ENCODE measurements at places on chromosomes 1 and 21.
A peak's percentile ranks its signal among the peaks of the same experiment; 100 is the strongest.

- DNase-seq, result no peak
Observed at GRCh38 chr1:85584264-85584781, 3.8 kb downstream of the CCN1 start.

GRCh38 chr1:26831546-26832248 lies 5.2 kb downstream of the ZDHHC18 start:
- DNase-seq, result no peak

- no peak for DNase-seq
Observed at GRCh38 chr1:119159111-119159510, 18.7 kb upstream of the WARS2 start.

DNA sequence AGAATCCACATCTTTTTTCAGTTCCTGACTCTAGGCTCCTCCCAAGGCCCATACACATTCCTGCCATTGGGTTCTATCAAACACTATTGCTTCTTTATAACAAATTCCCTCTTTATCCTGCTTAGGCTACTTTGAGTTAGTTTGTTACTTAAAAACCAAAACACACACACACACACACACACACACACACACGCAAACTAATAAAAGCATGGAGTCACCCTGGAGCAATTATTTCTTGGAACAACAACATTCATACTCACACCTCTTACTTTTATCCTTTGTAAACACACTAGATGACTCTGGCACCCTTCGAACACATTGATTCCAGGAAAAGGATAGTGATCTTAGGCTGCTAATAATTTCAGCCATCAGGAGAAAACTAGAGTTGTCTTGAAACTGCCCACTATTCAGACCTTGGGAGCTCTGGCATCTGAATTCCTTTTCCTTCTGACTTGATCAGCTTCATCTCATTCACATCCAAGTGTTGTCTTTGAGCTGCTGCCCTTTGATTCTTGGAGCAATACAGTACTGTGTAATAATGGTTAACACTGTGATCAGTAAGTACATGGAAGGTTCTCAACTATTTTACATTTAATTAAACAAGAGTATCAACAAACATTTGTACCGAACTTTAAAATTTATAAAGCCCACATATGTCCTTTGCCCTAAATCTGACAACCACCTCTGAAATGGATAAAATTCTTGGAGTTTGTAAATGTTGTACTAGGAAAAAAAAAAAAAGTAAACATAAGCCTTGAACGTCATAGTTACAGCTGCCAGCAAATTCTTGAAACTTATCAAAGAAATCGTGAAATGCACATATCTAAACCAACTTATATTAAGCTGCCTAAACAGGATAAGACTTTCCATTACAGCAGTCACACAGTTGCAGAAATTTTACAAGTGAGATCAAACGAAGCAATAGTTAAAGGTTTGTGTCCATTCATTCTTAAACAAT lies 2.8 kb upstream of the SEC22B start:
- DNase-seq, result no peak

DNA sequence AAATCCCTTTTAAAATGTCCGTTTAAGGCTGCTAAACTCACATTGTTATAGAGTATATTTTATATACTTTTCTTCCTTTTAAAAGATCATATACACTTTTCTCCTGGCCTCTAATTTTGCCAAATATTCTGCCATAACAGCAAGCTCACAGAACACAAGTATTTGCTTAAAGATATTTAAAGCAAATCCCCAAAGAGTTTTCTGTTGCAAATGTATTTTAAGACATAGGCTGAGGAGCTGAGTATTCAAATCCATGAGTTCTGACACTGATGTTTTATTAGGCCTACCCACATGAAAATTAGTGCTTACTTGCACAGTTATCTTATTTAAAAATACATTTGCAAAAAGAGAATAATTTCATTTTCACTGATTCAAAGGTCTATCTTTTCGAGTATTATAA lies 1.7 kb upstream of the PTPRC start:
- no peak for DNase-seq

- DNase-seq, result no peak
Observed at GRCh38 chr21:44067011-44067839, 40.0 kb upstream of the PWP2 start.

DNA sequence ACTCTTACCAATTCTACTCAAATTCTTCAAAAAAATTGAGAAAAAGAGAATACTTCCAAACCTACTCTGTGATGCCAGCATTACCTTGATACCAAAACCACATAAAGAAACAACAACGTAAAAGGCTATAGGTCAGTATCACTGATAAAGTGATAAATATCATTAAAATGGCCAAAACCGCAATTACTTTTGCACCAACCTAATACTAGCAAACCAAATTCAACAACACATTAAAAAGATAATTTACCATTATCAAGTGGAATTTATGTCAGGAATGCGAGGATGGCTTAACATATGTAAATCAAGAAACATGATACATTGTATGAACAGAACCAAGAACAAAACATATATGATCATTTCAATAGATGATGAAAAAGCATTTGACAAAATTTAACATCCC lies 7.0 kb downstream of the SPAG17 start:
- DNase-seq, result no peak

DNA sequence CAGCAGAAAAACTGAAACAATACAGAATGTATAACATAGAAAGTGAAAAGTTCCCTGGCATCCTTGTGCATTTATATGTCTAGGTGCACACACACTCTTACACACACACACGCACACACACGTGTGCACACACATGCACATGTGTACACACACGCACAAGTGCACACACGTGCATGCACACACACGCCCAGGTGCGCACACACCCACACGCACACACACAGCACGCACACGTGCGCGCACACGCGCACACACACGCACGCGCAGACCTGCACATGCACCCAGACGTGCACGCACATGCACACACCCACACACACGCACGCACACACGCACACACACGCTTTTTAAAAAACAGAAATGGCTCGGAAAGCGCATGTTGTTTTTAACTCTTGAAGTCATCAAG lies 86.5 kb downstream of the NUF2 start:
- DNase-seq, result no peak

DNA sequence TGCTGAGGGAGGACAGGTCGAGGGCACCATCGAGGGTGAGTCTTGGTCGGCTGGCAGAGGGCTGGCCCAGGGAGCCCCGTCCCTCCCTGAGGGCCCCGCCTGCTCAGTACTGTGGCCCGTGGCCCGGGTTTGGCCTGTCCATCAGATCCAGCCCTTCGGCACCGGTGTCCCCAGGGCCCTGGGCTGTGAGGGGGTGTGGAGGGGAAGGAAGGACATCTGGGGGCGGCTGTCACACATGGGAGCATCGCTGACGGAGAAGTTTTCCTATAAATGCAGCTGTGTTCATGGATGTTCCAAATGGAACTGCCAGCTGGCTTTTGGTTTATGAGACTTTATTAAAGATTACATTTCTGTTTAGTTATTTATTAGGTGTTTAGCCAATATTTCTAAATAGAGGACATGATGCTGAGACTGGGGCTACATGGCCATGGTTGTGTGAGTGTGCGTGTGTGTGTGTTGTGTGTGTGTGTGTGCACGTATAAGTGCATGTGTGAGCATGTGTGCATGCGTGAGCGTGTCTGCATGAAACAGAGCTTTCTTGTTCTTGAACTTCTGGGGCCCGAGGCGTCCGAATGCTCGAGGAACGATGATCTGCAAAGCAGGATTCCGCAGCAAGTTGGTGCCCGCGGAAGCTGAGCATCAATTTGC lies 54.3 kb downstream of the SLX9 start:
- DNase-seq, result no peak

- DNase-seq, result no peak
Observed at GRCh38 chr21:25296252-25296651, 311.0 kb downstream of the MRPL39 start.

- DNase-seq, result no peak
Observed at GRCh38 chr1:31036749-31037500, 28.6 kb downstream of the PUM1 start.

DNA sequence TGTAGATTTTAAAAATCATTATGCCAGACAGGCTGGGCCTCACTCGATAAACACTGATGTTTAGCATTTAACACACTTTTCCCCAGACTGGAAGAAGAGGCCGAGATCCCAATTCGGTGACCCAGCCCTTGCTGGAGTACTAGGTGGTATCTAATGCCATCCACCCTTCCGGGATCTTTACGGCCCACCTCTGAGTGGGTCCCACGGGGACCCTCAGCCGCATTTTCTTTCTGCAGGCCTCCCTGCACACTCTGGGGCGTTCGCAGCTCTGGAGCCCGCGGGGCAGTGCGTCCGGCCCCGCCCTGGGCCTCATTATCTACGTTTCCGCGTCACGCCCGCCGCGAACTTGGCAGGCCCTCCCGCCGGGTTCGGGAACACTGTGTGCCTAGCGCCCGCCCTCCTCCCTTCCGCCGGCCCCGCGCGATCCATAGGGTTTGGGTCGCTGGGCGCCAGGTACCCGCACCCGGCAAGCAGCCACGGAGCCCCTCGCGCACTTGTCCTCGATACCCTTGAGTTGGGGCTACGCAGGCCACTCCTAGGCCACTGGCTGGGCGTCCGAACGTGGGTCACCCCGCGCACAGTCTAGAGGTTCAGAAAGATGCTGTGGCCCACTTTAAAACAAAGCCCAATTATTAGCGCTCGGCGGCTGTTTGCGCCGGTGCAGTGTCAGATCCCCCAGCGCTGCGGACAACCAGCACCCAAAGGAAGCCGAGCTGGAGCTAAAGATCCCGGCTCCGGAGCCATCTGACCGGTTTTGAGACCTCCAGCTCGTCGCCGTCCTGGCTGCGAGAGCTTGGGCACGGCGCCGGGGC lies 950 bp upstream of the EVA1C start:
- peak; percentile 88 for DNase-seq

DNA sequence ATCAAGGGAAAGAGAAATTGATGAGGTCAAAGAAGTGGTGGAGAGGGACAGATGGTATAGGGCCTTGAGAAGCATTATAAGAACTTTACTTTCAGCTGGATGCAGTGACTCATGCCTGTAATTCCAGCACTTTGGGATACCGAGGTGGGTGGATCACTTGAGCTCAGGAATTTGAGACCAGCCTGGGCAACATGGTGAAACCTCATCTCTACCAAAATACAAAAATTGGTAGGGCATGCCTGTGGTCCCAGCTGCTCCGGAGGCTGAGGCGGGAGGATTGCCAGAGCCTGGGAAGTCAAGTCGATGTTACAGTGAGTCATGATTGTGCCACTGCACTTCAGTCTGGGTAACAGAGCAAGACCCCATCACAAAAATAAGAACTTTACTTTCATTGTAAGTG lies 5.7 kb downstream of the TMEM50A start:
- no peak for DNase-seq

- DNase-seq, result no peak
Observed at GRCh38 chr1:108503062-108503733, 53.1 kb downstream of the NBPF6 start.

- no peak for DNase-seq
Observed at GRCh38 chr1:198845851-198846250, 207.0 kb downstream of the PTPRC start.

DNA sequence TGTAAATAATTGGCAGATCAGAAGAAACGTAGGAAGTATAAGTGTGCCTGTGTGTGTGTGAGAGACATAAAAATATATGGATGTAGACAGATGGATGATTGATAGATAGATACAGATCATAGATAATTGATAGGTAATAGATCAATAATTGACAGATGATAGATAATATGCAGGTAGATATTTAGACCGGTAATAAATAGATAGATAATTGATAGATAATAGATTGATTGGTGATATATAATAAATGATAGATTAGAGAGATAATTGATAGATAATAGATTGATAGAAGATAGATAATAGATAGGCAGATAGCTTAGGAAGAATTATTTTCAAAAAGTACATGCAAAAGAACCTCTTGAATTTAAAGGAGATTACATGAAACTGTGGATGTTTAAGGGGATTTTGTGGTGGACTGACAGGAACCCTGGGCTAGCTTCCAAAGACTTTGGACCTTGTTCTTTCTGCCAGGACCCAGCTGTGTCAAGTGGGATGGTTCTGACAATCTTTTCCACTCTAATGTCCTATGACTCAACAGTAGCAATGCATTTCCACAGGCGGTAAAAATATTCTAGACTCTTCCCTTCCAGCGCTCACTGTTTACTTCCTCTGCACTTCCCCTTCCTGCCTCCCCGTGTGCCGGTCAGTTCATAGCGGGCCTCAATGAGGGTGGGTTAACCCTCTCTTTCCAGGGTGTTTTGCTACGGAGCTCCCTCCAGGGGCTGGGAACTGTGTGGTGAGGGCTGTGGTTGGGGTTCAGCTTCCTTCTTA lies 39.4 kb downstream of the KCNJ15 start:
- no peak for DNase-seq

GRCh38 chr1:147062956-147063355 lies 109.3 kb downstream of the PRKAB2 start:
- no peak for DNase-seq

DNA sequence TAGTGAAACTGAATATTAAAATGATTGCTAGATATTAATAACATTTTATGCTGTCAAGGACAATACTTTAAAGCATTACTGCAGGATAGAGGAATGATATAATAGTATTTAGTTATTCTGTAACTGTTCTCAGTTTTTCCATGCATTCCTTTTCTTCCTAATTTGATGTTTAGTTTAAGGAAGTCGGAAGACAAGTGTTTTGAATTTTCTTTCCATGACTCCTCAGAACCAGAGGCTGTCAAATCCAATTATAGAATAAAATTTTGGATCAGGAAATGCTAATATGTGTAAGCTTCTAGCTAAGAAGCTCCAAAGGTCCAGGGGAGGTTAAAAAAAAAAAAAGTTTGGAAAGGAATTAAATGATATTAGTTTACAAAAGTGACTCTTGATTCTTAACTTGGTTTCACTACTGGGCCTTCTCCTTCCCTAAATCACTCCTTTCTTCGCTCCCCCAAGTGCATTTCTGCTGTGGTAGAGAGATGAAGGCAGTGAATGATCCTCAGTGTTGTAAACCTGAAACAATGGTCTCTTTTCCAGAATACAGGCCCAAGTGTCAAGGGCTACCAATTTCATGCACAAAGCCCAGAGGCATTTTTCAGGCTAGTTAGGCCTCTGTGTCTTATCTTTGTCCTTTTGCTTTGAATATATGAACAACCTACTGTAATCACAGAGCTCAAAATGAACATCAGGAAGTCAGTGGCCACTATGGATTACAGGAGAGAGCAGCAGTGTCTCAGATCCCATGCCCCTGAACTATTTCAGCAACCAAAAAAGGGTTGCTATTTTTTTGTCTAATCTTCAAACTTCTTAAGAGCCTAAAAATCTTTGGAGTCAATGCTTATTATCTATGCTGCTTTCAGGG lies 6.2 kb downstream of the ADSS2 start:
- DNase-seq, result no peak

DNA sequence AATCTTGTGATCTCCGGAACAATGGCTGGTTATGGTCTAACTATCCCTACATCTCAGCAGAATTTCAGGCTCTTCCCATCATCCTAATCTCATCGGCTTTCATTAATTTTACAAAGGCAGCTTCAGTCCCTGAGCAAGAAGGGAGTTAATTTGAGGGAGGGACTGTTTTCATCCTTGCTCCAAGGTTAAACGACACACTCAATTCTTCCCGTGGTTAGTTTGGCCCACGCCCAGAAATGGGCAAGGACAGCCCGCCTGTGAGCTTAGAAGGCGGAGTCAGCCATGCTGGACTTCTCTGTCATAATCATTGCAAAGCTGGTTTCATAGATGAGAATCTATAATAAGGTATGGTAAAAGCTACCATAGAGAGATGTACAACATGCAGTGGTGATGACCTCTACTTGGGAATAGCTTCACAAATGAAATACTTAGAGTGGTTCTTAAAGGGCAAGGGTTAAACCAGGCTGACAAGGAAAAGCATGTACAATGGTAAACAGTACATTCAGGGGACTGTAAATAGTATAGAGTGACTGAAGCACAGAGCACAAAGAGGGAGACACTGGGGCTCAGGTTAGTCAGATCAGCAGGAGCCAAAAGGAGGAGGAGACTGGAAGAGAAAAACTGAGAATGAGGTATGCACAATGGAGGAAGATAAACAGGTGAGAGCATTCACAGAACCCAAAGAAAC lies 108.8 kb downstream of the SMYD3 start:
- DNase-seq, result no peak
